ENCODE measurements at places on chromosomes 7 and 10.

DNA sequence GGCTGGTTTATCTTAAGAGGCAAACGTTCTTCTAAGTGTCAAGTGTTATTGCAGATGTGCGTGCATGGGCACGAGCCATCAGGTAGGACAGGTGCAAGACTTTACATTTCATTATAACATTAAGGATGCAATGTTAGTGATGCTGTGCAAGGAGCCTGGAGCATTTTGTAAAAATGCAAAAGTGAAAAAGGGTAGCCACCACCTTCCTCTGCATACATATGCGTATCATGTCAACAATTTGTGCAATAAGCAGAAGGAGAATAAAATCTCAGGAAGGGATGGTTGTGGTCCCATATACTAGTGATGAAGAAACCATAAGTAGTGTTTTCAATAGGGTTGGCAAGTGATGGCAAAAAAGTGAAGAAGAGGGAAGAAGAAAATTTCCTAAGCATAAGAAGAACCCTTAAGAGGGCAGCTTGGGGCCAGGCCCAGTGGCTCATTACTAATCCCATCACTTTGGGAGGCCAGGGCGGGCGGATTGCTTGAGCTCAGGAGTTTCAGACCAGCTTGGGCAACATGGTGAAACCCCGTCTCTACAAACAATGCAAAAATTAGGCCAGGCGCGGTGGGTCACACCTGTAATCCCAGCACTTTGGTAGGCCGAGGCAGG, 7.5 kb downstream of the PIK3AP1 start:
- no peak for DNase-seq

- DNase-seq = no peak
Measured at GRCh38 chr10:98115031-98115787, 19.2 kb upstream of the R3HCC1L start.

GRCh38 chr10:131200856-131201470, 110.6 kb downstream of the TCERG1L start:
- DNase-seq = no peak

DNA sequence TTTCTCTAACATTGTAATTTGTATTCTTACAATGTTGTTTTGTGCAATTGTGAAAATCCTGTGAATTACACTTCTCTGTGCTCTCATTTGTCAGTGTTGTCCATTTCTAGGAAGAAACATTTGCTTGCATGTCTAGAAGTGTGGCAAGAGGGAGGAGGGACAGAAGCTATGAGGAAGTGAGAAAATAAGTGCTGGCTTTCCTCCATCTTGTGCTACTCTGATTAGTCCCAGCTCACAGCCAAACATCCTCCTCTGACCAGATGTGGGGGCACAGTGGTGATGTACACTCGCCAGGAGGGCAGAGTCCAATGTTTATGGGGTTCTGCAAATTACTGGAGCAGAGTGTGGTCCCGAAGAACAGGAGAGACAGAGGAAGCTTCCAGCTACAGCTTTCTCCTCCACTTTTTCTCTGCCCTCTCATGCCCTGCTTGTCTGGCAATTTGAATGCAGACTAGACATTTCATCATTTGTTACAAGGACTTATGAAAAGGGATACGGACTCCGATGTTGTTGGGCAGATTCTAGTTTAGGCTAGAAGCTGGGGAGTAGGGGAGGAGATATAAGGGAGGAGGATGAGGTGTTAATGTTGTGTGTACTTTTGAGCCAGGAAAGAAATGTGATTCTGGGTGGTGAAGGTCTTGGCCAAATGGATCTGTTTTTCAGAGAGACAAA, 131.0 kb upstream of the C1GALT1 start:
- no peak for DNase-seq

GRCh38 chr7:12779947-12780346, 92.5 kb downstream of the ARL4A start:
- no peak for DNase-seq

- DNase-seq = peak; percentile 78
Measured at GRCh38 chr10:3763035-3763456, 22.0 kb downstream of the KLF6 start.

GRCh38 chr10:48796713-48797245, 112.1 kb downstream of the WDFY4 start:
- no peak for DNase-seq

DNA sequence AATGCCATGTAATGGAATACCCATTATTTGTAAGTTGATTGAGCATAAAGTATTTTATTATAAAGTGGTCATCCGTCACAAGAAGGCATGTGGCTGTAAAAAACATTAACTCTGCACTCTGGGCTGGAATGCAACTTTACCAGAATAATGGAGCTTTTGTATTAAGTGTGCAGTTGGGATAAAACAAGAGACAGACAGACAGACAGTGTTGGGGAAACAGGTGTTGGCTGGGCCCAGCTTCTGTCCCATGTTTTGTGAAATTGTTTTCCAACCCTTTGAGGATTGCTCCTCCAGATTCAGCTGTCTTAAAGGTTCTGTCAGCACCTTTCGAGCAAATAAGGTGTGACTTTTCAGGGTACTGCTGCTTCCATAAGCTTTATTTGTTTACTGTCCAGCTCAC, 67.9 kb upstream of the NFKB2 start:
- no peak for DNase-seq

DNA sequence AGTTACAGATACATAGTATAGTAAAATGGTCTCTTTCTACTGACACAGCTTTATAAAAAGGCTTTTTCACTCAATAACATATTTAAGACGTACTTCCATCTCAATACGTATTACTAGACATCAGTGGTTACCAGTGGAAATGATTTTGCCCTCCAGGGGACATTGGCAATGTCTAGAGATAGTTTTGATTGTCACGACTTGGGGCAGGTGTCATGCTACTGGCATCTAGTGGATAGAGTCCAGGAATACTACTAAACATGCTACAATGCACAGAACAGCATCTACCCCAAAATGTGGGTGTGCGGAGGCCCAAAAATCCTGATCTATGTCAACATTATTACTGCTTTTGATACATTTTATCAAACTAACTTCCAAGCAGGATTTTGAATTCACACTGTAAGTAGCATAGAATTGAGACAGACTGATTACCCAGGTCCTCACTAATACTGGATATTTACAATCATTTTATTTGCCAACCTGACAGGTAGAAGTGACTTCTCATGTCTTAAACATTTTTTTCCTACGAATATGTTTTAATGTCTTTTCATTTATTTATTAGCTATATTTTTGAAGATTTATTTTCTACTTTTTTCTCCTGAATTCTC, 53.8 kb downstream of the HGF start:
- peak; percentile 18 for DNase-seq

GRCh38 chr10:97777143-97777542, 5.3 kb upstream of the SFRP5 start:
- DNase-seq = no peak

DNA sequence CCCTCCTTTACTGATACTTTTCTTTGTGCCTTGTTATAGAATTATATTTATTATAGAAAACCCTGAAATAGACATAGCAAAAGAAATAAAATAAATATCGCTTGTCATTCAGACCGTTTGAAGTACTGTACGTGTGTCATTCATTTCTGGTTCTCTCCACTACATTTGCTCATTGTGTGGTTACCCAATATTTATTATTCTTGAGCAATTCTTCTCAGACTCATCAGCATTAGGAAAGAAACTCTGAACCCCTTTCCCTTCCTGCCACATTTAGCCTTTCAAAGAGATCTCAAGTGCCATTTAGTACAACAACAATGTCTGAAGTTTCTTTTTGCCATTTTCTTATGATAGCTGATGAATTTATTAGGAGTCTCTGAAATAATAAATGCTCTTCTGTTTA, 154.1 kb downstream of the KIAA1217 start:
- DNase-seq = no peak

GRCh38 chr10:131238669-131239280, 72.7 kb downstream of the TCERG1L start:
- no peak for DNase-seq

- no peak for DNase-seq
Measured at GRCh38 chr10:70480239-70480861, 1.8 kb downstream of the PALD1 start.

DNA sequence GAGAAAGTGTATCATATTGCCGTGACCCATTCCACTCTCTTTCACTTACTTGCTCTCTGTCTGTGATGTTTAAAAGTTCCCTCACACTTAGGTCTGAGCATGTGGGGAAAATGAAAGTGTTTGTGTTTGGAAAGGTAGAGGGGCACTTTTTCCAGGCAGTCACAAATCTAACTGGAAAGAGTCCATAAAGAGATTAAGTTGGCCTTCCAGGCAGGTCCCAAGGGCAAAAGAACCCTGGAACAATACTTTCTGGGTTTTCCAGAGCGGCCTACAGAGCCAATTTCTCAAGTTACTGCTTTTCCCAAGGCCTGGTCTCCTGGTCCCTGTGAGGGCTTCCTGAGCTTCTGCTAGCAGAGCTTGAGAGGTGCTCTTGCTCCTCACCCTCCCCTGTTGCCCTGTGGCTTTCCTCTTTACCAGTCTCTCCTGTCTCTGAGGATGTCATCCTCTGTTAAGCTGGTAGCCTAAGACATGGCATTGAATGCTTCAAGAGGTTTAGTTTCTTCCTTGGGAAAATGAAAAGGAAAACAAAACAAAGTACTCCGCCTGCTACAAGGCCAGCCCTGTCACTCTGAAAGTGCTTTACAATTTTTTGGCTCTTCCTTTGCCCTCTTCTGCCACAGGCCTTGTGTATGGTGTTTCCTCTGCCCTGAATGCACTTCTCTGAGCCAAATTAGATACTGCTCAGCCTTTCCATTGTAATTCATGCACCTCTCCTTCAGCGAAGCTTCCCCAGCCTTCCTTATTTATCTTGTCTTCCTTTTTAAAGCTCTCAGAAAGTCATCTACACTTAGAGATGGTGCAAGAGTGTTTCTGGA, 20.1 kb downstream of the TES start:
- DNase-seq = no peak

GRCh38 chr10:14602807-14603533, 171.7 kb downstream of the FAM107B start:
- no peak for DNase-seq

DNA sequence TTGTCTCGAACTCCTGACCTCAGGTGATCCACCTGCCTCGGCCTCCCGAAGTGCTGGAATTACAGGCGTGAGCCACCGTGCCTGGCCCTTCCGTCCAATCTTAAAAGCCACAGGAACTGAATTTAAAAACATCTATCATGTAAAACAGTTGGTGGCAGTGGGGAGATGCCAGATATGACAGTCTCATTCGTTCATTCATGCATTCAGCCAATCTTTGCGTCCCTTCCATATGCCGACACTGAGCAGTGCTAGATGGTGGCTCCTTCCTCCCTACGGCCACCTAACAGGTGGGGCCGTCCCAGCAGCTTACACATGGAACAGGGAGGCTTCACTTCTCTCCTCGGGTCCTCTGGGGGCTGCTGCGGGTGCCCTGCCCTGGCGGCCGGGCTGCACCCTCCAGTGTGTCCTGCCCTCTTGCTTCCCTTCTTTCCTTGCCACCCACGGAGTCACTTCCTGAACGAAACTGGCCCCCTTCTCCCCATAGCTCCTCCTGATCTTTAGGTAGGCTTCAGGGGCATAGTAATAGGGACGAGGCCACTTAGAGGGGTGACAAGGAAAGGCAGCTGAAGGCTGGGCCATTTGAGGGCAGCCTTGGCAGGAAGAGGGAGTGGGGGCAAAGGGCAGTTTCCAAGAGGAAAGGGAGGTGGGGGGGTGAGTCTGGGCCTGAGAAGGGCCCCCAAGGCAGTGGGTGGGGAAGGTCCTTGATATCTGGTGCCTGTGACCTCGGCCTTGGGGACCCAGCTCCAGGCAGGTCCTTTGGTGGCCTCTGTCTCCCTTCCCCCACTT, 53.8 kb downstream of the PROSER2 start:
- DNase-seq = no peak

DNA sequence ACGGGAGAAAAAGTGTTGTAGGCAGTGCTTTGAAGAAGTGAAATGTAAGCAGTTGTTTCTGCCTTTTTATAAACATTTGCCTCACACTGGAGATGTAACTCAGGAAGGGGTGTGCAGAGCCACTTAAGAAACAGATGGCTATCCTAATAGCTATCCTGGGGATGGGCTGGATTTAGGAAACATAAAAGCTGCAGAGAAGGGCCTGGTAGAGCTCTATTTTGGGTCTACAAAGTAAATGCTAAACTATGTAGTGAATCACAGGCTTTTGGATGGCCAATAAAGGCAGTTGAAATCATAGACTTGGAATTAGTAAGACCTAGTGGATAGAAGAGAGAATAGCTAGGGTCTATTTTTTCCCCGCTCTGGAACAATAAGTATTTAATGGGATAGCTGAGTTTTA, 79.9 kb upstream of the AGR3 start:
- no peak for DNase-seq

- DNase-seq = no peak
Measured at GRCh38 chr7:137454767-137455166, 111.2 kb upstream of the PTN start.

- no peak for DNase-seq
Measured at GRCh38 chr10:120945182-120945581, 94.0 kb downstream of the WDR11 start.

- DNase-seq = peak; percentile 91
Measured at GRCh38 chr10:63630085-63630930, 109.1 kb downstream of the REEP3 start.

GRCh38 chr10:71757399-71757922, 15.9 kb downstream of the VSIR start:
- no peak for DNase-seq

DNA sequence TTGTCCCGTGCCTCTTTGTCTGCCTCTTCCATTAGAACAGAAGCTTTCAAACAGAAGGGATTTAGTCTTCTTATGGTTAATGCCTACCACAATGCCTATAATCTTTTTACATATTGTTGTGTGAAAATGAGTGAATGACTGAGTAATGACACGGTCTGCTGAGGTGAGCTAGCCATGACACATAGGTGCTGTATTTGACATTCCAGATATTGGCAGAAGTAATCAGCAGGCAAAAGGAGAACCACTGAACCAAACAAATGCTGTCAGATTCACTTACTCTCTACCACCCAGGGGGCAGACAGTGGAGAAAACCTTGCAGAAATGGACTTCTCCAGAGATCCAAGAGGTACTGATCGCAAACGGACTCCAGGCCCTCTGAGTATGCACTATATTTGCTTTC, 377.2 kb upstream of the VWC2 start:
- no peak for DNase-seq

- DNase-seq = no peak
Measured at GRCh38 chr10:19904202-19904661, 88.0 kb downstream of the PLXDC2 start.

GRCh38 chr7:36717586-36717985, 6.7 kb downstream of the AOAH start:
- no peak for DNase-seq

- DNase-seq = no peak
Measured at GRCh38 chr7:157692460-157693011, 355.7 kb downstream of the DNAJB6 start.

GRCh38 chr7:50766106-50766848, 16.4 kb downstream of the GRB10 start:
- DNase-seq = no peak

GRCh38 chr7:136405931-136406777, 429.0 kb upstream of the MTPN start:
- peak; percentile 46 for DNase-seq

Measured in Calu3 (cell line).